Kasumi-1 (cell line): ENCODE measurements at places on chromosomes 12 and 14.
A peak's percentile ranks its signal among the peaks of the same experiment; 100 is the strongest.

DNA sequence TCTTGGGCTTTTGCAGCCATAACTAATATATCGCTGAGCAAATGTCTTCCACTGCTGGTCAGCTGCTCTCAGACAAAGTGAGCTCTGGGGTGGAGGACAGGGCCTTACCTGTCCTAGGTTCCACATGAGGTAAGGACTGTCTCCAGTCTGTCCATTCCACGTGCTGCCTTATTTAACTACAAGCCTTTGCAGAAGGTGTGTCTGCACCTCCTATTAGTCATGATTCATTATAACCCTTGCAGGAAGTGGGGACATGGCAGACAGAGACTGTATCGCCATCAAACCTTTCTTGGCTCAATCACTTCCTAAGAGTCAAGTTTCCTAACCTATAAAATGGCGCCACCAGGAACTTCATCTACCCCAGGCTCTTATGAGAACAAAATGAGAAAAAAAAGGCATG, 46.9 kb downstream of the SLC25A47 start:
- no peak for DNase-seq

GRCh38 chr14:35390577-35391387, 13.8 kb downstream of the NFKBIA start:
- DNase-seq = no peak

DNA sequence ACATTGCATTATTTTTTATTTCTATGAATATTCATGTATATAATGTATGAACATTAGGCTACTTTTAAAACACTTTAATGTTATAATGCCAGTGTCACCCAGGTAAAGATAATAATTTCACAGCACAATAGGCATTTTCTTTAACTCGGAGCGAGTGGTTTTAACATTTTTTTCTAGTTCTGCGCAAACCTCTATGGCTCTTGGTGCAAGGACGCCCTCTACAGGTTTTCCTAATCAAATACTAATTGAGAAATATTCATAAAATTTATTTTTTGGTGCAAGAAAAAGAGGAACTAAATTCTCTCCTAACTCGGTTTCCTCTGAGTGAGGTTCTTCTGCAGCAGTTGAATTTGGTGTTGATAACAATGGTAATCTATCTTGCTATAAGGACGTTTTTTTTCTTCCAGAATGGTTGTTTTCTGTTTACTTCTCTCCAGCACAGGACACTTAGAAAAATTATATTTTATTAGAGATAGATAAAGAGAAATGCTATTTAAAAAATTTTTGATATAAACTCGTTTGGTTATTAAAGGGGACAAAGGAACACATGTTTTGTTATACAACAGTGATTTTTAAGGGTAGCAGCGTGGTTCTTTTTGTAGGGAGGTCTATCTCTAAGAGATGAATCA, 2.4 kb upstream of the WIF1 start:
- peak; percentile 95 for DNase-seq

DNA sequence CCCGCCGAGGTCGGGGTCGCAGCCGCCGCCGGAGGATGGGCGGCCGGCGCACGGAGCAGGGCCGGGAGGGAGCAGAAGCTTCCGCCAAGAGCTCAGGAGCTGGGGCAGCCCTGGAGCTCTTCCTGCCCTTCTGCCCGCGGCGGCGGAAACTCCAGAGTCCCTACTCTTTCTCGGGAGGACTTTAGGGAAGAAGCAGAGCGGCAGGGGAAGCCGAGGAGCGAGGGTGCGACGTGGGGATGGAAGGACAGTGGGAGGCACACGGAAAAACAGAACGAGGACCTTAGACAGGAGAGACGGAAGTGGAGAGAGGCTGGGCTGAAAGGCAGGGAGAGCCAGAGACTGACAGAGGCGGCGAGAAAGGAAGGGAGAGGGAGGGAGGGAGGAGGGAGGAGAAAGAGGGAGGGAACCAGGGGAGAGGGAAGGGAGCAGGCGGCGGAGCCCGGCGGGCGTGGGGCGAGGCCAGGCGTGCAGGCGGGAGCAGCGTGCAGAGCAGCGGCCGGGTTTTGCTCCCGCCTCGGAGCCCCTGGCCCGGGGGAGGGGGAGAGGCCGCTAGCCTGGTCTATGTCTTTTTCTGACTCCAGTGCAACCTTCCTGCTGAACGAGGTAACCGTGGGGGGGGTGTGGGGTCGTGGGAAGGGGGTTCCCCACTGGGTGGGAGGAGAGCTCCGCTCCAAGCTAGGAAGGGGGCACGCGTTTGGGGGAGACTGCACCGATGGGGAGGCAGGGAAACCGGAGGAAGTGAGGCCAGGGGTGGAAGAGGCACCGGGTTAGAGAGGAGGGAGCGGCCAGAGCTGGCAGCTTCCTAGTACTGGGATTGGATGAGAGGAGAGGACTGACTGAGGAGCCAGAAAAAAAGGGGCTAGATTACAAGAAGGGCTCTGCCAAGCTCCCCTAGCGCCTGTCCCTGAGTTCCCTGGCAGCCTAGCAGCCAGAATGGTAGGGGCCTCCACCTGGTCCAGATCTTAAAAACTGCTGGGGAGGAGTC, 2.9 kb upstream of the CACNB3 start:
- peak; percentile 90 for DNase-seq

DNA sequence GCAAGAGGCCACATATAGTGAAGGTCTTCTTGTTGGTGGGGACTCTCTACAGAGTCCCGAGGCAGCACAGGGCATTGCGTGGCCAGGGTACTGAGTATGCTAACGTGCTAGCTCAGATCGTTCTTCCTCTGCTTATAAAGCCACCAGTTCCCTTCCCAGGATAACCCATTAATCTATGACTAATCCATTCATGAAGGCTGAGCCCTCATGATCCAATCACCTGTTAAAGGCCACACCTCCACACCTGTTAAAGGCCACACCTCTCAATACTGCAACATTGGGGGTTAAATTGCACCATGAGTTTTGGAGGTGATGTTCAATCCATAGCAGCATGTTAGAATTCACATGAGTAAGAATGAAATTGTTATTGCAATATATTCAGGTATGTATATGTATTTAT, 12.8 kb upstream of the YARS2 start:
- no peak for DNase-seq

DNA sequence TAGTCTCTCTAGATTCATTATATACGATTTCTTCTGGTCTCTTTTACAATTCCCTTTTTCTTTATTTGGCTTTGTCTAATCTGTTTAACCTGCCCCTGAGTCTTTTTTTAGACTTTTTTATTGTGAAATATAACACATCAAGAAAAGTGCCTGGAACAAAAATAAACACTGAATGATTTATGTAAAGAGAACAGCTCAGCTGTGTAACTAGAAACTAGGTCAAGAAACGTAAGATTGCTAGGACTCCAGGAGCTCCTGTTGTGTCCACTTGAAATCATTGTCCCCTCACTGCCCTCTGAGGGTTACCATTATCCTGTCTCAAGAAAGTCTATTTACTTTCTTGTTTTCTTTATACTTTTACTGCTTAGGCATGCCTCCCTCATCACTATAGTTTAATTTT, 23.1 kb downstream of the EXD2 start:
- DNase-seq = no peak

DNA sequence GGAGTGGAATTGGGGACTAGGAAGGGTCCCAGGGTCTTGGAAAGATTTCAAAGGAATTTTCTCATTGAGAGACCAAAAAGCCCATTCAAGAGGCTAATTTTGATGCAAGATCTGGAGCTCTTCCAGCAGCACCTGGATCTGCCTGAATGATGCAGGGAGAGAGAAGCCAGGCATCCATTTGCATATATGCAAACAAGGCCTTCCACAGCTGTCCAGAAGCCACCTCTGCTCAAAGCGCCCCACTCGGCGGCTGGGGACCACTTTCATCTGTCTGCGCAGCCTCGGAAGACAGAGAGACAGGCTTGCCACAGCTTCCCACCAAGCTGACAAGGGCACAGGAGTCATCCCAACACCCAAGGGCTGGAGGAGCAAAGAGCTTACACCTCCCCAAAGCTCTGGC, 295.6 kb downstream of the DPF3 start:
- DNase-seq = no peak

GRCh38 chr12:88062474-88062873, 33.3 kb upstream of the C12orf50 start:
- DNase-seq = peak; percentile 8

DNA sequence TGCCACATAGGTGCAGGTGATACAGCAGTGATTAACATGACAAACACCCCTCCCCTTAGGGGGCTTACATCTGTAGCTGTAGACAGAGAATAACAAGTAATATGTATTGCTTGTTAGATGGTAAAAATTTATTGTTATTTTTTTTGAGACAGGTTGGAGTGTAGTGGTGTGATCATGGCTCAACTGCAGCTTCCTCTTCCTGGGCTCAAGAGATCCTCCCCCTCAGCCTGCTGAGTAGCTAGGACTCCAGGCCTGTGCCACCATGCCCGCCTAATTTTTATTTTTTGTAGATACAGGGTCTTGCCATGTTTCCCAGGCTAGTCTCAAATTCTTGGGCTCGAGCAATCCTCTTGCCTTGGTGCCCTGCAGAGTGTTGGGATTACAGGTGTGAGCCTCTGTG, 19.8 kb downstream of the DIP2B start:
- DNase-seq = peak; percentile 19

- no peak for DNase-seq
These were observed 155.9 kb upstream of the CCDC196 start for GRCh38 chr14:66330228-66330627.

DNA sequence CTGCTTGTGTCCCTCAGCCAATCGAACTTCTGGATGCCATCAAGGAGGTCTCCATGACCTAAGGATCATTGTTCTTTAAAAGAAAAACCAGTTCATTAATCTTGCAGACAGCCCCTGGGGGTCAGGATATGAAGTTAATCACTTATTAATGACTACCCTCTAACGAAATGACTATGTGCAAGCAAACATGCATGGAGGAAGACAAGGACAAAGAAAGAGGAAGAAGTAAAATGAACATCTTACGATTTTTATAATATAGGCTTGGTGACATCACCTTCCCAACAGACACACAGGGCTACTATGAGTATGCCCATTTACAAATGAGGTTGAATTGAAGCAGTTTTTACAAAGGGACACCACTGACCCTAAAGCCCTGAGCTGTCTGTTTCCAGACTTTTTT, 111.1 kb upstream of the AMIGO2 start:
- peak; percentile 28 for DNase-seq

DNA sequence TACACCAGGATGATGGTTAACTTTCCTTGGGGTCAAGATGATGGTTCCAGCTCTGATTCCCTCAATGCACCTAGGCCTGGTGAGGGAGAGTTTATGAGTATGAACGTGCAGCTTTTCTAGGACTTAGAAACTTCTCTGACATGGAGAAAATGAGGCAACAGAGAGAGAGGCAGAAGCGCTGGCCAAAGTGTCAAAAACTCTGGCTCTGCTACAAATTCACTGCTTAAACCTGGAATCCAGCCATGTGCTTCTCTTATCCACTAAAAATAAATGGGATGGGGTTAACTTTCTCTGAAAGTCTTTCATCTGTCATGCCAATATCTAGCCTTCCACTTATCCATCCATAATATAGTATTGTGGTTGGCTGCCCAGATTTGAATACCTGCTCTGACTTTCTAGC, 568.7 kb downstream of the MED13L start:
- no peak for DNase-seq

- DNase-seq = no peak
These were observed 333.4 kb upstream of the CCDC196 start for GRCh38 chr14:66152747-66153146.

DNA sequence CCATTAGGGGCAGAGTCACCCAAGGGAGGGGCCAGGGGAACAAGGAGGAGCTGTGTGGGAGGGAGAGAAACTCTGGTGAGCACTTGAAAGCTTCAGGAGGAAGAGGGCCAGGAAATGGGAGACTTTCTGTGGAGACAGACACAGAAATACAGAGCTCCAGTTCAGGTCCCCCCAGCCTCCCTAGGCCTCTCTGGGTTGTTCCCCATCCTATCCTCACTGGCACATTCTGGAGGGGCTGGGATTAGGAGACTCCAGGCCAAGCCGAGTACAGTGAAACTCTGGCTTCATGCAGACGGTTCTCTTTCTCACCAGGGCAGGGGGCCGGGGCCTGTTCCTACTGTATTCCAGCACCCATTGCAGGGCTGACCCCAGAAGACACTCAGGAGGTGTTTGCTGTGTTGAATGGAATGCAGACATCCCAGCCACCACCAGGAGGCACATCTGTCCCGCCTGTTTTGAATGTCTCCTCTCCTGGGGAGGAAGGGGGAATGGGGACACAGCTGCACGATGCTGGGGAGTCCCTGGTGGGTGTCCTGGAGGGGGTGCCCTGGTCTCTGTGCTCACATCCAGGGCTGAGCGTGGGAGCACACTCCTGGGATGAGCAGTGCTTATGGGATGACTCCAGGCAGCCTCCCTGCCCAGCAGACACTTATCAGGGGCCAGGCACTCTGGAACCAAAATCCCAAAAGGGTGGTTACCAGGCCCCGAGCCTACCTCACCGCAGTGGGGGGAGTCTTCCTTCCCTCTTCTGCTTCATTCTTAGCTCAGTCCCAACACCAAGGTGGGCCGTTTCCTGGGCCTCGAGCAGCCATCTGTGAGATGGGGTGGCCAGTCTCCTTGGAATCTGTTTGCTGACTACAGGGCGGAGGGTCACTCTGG, 5.5 kb upstream of the KRT84 start:
- no peak for DNase-seq

DNA sequence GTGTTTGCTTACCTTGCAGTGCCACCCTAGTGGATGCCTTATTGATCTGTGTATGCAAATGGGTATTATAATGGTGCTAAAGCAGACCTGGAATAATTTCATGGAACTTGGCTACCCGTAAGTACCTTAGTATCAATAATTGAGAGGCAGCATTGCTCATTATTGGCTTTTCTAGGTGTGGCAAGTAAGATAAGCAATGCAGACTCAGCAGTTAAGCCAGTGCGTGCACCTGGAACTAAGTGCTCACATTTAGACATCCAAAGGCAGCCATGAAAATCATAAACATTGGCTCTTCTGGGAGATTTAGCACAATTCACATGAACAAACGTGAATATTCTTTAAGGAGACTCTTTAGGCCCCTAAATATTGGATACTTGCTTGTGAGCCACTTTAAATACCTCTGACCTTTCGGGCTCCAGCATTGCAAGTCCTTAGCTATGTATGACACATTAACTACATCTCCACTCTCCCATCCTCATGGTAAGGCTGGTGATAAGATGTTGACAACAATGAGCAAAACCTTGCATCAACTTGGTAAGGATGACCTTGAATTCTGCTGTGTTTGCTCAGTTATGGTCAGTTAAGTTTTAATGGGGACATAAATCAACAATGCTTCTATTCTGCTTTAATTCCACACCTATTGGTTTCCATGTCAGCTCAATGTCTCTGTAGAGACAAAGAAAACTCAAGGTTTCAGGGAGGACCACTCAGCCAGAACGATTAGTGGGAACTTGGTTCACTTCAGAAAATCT, 112.0 kb downstream of the SLC5A8 start:
- DNase-seq = no peak

DNA sequence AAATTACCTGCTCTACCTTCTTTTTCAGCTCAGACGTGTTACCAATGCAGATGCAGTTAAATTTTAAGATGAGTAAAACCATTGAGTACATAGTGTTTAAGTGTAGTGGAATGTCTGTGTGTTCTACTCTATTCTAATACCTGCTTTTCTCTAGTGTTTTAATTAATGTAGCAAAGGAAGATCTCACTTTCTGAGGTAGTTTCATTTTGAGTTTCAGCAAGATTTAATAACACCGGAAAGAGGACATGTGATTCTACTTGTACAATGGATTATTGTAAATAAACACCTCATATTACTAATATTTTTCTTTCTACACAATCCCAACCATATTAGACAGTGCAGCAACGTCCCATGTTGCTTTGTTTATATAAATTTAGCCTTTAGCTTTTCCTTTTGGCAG, 315.4 kb downstream of the RAD51B start:
- DNase-seq = no peak

- peak; percentile 70 for DNase-seq
These were observed 33.5 kb upstream of the NXPH4 start for GRCh38 chr12:57182918-57183575.

GRCh38 chr12:115869604-115870003, 407.9 kb downstream of the MED13L start:
- DNase-seq = no peak
